ENCODE measurements at places on chromosomes 2 and 18. TPM values are rescaled to one million over a fixed set of nuclear protein-coding genes. Genes with fewer than 3 reads are reported as not detected.

Gene MYO7B
- 0.13 TPM for total RNA-seq

Gene ALLC
- not detected for total RNA-seq

Gene PLGLB1
- 0.76 TPM for total RNA-seq

Gene IFIH1
- 1.7 TPM for total RNA-seq

Gene ECEL1
- total RNA-seq = 0.30 TPM

Gene DLX2
- 0.89 TPM for total RNA-seq

Gene CXCR1
- total RNA-seq = not detected

Gene ADRA2B
- 0.08 TPM for total RNA-seq

Gene RGPD3
- total RNA-seq = 0.13 TPM

Gene CAVIN2
- total RNA-seq = 11.9 TPM

Gene COMMD1
- total RNA-seq = 43.5 TPM

Gene REL
- total RNA-seq = 2.7 TPM

Gene IL1F10
- total RNA-seq = not detected

Gene ASXL3
- not detected for total RNA-seq

Gene NBAS
- 13.8 TPM for total RNA-seq

Gene MOCOS
- total RNA-seq = 3.8 TPM

Gene IL36B
- total RNA-seq = not detected

Gene ATG9A
- 49.7 TPM for total RNA-seq

Gene LYPD6B
- total RNA-seq = not detected

Measured in A549 treated with DMSO at 1 μM for 4 hours (cell line).